ENCODE measurements at places on chromosomes 12 and 14. TPM values are rescaled to one million over a fixed set of nuclear protein-coding genes. Genes with fewer than 3 reads are reported as not detected.
A peak's percentile ranks its signal among the peaks of the same experiment; 100 is the strongest.

Gene ST8SIA1
- total RNA-seq: not detected

GRCh38 chr12:124765581-124766489 is 97.8 kb downstream of the SCARB1 start:
- DNase-seq: no peak

DNA sequence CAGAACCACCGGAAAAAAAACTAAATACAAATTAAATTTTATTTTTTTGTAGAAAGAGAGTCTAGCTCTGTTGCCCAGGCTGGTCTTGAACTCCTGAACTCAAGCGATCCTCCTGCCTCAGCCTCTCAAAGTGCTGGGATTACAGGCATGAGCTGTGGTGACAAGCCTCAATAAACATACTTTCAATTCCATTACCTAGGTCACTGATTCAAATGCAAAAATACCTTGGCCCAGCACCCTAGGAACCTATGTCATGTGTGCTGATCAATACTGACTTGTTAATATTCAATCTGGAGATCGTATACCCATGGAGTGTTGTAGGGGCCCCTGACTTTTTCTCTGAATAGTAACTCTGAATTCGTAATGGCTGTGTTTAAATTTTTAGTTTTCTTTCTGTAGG is 7.1 kb upstream of the TMEM30B start:
- DNase-seq: no peak

- DNase-seq: peak; percentile 31
These were observed 9.3 kb downstream of the CCDC196 start for GRCh38 chr14:66495218-66496098.

DNA sequence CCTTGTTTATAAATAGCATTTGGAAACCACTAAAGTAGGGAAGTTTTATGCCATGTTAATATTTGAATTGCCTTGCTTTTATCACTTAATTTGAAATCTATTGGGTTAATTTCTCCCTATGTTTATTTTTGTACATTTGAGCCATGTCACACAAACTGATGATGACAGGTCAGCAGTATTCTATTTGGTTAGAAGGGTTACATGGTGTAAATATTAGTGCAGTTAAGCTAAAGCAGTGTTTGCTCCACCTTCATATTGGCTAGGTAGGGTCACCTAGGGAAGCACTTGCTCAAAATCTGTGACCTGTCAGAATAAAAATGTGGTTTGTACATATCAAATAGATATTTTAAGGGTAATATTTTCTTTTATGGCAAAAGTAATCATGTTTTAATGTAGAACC is 4.4 kb downstream of the RAN start:
- DNase-seq: no peak

- no peak for DNase-seq
These were observed 58.8 kb downstream of the TMX1 start for GRCh38 chr14:51298895-51299294.

- DNase-seq: no peak
These were observed 5.8 kb downstream of the PTGER2 start for GRCh38 chr14:52319919-52320318.

GRCh38 chr14:96576937-96577336 is 74.8 kb downstream of the PAPOLA start:
- DNase-seq: no peak

Gene PRDM4
- 24.4 TPM for total RNA-seq
